ENCODE measurements at places on chromosomes 4 and X.
A peak's percentile ranks its signal among the peaks of the same experiment; 100 is the strongest.

- DNase-seq, result no peak
Measured at GRCh38 chr4:98470831-98471230, 187.6 kb downstream of the TSPAN5 start.

DNA sequence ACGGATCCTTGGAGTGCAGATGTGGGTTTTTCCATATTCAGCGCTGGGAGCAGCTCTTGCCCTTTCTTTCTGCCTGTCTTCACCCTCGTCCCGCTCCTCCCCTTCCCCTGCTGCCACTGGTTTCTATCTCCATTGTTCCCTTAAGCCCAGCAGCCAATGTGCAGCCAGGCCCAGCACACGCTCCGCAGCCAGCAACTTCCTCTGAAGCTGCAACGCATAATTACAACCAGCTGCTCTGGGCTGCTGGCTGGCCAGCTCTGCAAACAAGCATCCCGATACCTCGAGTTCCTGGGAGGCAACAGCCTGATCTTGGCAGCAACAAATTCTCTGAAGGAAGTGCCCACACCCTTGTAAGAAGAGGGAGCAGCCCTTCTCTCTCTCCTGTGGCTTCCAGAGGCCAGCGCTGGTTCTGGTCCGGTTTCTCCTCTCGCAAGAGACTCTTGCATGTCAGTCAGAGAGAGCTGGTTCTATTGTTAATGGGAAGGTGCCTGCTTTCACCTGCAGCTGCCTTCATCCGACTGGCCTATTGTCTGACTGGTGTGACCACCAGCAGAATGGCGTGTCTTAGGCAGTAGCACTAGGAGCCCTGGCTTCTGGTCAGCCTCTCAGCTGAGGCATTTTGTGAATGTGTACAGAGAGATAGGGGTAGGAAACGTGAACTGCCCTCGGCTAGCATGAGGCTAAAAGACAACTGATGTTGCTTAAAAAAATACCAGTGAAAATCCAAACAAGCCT, 83.8 kb upstream of the MAML3 start:
- no peak for DNase-seq

GRCh38 chr4:111718763-111719559, 426.3 kb upstream of the FAM241A start:
- no peak for DNase-seq

DNA sequence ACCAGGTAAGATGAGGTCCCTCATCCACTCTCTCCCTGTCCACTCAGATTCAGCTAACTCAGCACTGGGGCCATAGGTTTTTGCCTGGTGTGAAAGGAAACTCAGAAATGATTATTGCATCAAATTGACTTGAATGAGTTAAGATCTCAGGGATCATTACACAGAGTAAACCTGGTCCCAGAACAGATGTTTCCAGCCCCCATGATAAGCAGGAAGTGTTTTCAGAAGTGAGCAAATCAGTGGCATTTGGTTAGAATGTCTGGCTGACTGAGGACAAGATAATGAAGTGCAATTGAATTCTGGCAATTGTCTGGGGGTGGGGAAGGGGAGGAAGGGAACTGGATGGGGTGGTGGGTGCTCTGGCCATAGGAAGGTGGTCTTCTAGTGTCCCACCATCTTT, 108.0 kb downstream of the CHIC2 start:
- no peak for DNase-seq

DNA sequence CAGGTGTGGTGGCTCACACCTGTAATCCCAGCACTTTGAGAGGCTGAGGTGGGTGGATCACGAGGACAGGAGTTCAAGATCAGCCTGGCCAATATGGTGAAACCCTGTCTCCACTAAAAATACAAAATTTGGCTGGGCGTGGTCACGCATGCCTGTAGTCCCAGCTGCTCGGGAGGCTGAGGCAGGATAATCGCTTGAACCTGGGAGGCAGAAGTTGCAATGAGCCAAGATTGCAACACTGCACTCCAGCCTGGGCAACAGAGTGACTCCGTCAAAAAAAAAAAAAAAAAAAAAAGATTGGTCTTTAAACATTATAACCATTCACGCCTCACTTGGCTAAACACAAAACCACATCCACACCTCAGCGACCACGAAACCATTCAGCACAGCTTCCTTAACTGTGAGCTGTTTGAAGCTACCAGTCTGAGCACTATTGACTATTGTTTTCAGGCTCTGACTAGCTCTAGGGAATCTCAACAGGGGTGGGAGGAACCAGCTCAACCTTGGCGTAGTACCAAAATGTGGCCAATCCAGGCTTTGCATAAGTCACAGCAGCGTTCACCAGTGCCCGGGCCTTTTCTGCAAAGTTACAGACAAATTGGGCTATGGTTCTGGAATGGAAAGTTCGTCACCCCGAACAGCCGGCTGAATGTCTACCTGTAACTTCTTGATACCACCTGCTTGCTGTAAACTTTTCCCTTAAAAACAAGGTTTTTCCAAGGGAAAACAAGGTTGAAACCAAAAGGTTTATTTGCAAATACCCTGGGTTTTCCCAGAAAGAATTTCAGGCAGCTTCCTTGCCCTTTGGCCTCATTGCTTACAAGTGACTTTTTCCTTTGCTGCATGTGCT, 73.6 kb upstream of the DHX15 start:
- peak; percentile 46 for DNase-seq

All from activated CD4-positive, alpha-beta T cell treated with anti-CD3 and anti-CD28 coated beads for 36 hours (primary cell).